IMR-90 (cell line): ENCODE measurements at places on chromosomes 11 and 22. TPM values are rescaled to one million over a fixed set of nuclear protein-coding genes. Genes with fewer than 3 reads are reported as not detected.
A peak's percentile ranks its signal among the peaks of the same experiment; 100 is the strongest.

The CARNS1 gene
- under 0.01 TPM in 2 replicates for total RNA-seq

- DNase-seq: no peak
Measured at GRCh38 chr11:12195768-12196167, 85.4 kb downstream of the MICAL2 start.

The OR5B21 gene
- not detected in 2 replicates for total RNA-seq

The SCGB1A1 gene
- total RNA-seq: not detected in 2 replicates

GRCh38 chr11:103699216-103699615, 337.2 kb upstream of the DDI1 start:
- DNase-seq: no peak

DNA sequence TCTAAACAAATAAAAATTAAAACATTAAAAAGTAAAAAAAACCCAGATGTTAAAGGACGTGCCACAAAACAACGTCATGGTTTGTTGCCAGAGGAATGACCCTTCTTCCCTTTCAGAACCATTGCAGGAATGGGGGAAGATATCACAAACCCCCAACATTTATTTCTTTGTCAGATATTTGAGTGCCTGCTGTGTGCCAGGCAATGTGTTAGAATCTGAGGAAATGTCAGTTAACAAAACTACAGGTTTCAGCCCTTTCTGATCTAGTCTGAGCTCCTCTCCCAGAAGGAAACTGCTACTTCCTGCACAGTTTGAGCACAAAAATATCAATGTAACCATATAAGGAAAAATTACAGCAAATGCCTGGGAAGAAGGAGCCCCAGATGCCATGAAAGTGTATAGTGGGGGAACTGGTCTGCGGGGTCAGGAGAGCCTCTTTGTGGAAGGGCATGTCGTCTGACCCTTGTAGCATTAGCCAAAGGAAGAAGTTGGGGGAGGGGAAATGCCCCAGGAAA, 7.1 kb upstream of the NHERF4 start:
- no peak for DNase-seq

DNA sequence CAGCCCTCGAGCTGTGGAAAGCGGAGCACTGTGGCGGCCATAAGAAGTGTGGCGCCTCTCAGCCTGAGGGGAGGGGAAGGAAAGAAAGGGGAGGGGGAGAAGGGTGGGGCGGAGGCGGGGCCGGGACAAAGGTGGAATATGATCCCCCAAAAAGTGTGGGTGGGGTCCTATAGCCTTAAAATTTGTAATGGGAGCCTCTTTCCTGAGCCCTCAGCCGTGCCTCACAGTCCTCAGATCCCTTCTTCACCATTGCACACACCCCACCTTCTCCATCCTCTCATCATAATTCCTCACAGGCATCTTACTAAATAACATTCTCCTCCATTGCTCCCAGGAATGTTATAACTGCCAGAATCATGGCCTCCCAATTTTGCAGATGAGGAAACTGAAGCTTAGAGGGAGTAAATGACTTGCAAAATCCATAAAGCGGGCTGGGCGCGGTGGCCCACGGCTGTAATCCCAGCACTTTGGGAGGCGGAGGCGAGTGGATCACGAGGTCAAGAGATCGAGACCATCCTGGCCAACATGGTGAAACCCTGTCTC, 600 bp upstream of the RAB6A start:
- no peak for DNase-seq

The KCNQ1OT1 gene
- 1.9 and 2.0 TPM in 2 replicates for total RNA-seq

DNA sequence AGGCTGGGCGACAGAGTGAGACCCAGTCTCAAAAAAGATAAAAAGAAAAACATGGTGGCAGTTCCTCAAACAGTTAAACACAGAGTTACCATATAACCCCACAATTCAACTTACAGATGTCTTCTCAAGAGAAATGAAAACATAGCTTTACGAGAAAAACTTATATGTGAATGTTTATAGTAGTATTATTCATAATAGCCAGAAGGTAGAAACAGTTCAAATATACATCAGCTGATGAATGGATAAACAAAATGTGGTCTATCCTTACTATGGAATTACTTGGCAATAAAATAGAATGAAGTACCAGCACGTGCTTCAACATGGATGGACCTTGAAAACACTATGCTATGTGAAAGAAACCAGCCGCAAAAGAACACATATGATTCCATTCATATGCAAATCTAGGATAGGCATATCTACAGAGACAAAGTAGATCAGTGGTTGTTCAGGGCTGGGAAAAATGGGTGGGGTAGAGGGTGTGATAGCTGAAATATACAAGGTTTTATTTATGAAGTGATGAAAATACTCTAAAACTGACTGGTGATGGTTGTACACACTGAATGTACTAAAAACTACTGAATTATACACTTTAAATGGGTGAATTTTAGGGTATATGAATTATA, 12.4 kb downstream of the NF2 start:
- DNase-seq: peak; percentile 46

The SAA2 gene
- not detected in 2 replicates for total RNA-seq
